ENCODE measurements at places on chromosomes 2 and 18.

GRCh38 chr18:58544616-58545337 is 84.1 kb downstream of the ALPK2 start:
- DNase-seq: peak; percentile 62

DNA sequence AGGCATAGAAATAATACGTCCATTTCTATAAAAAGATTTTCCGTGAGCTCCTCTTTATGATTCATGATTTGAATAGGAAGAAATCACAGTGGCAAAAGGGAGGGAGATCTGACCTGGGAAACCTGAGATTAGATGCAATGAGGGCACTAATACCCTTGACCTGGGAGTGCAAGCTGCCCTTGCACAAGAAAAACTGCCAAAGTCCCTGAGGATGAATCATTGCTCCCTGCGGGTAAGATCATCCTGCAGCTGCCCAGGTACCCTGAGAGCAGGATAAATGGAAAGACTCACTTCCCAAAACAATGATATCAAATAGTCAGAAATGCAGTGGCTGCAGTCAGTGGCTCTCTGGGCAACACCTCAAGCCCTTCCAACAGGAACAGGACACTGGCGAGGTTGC is 11.6 kb downstream of the FHL2 start:
- DNase-seq: no peak

DNA sequence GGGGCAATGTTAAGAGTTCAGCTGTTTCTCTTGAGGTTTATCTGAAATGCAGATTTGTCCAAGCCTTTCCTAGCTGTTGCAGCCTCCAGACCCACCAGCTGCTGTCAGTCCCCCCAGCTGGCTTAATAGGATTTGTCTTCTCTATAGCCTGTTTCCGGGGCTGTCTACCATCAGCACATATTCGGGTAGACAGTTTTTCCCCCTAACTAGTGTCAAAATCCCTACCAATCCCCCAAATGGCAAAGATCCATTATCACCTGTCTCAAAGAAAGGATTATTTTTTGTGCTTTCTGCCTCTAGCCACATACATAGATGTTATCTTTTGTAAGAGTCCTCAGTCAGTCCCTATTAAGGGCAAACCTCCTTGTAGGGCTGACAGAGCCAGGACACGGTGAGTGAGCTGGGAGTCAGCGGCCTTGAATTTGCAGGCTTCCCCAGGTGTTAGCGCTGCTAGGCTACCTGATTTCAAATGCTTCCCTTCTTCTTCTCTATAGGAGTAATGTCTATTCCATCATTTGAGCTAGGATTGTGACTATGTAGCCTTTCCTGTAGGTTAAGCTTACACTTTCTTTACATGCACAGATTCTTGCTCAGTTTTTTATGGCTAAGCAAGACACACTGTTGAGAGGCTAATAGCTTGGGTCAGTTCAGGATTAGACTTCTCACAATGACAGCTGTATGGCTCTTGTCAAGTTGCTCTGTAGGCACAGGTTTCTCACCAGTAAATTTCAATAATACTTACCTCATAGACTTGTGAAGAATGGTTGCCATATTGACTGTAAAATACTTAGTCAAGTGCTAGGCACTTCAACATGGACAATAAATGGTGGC is 171.1 kb upstream of the UNC80 start:
- DNase-seq: no peak

- DNase-seq: no peak
Observed at GRCh38 chr2:30721241-30721640, 86.0 kb downstream of the CAPN13 start.

DNA sequence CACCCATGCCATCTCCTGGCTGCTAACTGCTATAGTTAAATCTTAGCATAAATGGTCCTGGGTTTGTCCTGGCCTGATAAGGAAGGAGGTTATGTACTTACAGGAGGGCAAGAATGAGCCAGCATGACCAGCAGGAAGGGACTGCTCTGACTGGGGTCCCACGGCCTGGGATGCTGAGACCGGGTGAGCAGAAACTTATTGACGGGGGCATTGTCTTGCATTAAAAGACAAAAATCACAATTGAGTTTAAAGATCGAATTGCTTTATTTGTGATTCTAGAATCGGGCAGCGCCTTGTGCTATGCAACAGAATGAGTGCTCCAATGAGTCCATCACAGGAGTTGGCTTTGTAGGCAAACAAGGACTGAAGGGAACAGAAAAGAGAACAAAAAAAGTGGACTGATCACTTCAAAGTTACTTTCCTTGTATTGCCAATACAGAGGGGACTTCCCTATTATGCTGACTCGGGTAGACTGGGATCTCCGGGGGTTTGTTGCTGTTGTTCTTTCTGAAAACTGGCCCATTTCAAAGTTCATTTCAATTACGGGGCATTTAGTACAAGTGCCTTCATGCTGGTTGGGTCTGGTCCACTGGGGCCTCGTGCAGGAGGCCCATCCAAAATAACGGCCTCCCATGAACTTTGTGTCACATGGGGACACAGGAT is 87.1 kb upstream of the SLC66A3 start:
- no peak for DNase-seq

GRCh38 chr2:27408601-27409320 is 630 bp downstream of the PPM1G start:
- peak; percentile 52 for DNase-seq

GRCh38 chr2:20573620-20574422 is 77.1 kb downstream of the HS1BP3 start:
- DNase-seq: no peak

Data from stimulated activated CD4-positive, alpha-beta T cell treated with anti-CD3 and anti-CD28 coated beads, Interleukin-15, amount 100 ng/mL, for 24 hours (primary cell).